ENCODE measurements at places on chromosomes 16 and 17.

- no peak for DNase-seq
Observed at GRCh38 chr17:59510611-59511010, 54.8 kb upstream of the DHX40 start.

DNA sequence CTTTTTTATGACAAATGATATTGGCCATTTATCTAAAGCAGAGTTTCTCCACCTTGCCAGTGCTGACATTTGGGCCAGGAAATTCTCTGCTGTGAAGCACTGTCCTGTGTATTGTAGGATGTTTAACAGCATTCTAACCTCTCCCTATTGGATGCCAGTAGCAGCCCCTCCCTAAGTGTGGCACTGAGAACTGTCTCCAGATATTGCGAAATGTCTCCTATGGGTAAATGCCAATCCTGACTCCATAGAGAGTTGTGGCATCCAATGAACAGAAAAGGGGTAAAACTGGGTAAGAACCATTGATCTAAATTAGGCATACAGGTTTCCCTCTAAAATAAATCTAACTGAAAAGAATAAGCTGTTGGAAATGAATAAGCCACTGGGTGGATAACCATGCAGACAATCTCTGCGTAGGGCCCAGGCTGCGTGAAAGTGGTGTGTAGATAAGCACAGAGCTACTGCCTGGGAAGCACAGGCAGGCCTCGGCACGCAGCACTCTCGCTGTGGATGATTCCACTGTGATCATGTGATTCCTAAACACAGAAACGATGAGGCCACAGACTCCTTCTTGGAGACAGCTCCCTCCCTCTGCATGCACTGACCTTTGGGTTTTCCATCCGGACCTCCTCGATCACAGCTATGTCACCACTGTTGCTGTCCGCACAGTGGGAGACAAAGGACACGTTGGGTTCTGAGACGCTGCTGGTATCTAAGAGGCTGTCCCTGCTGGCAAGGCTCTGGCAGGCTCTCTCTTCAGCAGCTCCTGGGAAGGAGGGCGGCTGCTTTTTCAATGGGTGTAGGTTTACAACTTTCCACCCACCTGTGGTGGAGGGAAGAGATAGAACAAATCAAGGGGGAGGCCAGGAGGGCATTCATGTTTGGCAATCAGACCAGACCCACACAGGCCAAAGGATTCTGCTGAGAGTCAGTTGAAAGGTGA, 44.1 kb downstream of the GTF3C1 start:
- no peak for DNase-seq

DNA sequence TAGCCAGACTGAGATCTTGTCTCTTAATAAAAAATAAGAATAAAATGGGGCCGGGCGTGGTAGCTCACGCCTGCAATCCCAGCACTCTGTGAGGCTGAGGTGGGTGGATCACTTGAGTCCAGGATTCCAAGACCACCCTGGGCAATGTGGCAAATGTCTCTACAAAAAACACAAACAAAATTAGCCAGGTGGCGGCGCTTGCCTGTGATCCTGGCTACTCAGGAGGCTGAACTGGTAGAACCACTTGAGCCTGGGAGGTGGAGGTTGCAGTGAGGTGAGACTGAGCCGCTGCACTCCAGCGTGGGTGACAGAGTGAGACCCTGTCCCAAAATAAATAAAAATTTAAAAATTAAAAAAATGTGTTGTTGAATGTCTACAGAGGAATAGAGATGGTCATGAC, 2.9 kb upstream of the DEF8 start:
- no peak for DNase-seq

DNA sequence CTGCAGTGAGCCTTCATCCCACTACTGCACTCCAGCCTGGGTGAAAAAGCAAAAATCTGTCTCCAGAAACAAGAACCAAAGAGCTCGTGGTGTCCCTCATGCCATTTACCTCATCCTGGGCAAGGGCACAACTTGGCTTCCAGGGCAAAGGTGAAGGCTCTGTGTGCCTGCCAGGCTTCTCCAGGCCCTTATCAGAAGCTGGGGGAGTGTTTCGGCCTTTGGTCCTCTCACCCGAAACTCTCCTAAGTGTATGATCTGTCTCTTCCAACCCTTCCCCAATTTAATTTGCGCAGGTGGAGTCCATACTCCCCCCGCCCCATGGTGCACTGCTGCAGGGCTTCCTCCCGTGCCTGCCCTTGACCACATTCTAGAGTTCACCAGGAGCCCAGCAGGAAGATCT, 1.1 kb downstream of the CES2 start:
- no peak for DNase-seq

GRCh38 chr17:62573480-62574117, 53.9 kb upstream of the MRC2 start:
- no peak for DNase-seq

- no peak for DNase-seq
Observed at GRCh38 chr16:57699481-57699880, 4.9 kb downstream of the DRC7 start.

GRCh38 chr16:3810198-3810664, 70.3 kb downstream of the CREBBP start:
- no peak for DNase-seq

DNA sequence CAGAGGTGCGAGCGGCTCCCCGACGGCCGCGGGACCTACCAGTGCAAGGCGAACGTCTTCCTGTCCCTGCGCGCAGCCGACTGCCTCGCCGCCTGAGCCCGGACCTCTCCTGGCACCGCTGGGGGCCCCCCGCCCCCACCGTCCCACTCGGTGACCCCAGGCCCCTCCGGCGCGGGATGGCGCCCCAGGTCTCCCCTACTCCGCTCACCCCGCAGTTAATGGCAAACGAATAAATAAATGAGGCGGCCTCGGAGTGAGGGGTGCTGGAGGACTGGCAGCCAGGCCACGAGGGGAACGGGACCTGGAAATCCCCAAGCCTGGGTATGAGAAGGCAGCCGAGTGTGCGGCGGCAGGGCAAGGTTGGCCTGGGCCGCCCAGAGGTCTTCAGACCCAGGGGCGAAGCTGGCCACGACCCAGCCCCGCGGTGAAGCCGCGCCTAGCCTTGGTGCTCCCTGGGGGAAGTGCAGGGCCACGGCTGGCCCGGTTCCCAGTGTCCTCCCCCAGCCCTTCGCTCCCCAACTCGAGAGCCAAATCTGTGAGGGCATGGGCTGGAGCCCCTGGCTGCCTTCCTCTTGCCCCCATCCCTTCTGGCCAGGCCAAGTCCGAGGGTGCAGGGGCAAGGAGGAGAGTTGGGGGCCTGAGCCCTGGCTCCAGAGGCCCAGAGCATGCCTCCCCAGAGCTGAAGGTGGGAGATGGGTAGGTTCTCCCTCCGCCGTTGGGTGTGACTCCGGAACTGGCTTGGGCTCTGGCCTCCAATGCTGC, 796 bp downstream of the NPB start:
- no peak for DNase-seq

DNA sequence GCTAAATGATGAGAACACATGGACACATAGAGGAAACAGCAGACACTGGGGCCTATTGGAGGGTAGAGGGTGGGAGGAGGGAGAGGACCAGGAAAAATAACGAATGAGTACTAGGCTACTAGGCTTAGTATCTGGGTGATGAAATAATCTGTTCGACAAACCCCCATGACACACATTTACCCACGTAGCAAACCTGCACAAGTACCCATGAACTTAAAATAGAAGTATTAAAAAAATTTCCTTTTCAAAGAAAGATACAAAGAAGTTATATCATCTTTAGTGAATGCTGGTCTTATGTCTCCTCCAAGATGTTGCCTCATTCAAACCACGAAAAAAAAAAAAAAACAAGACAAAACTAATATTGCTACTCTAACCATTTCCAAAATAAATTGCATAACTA, 31.7 kb downstream of the MBTD1 start:
- DNase-seq = no peak

Measured in left renal cortex interstitium (tissue), 4 donors.